ENCODE measurements at places on chromosomes 1 and 21.
A peak's percentile ranks its signal among the peaks of the same experiment; 100 is the strongest.

- DNase-seq, result no peak
Measured at GRCh38 chr1:111958851-111959250, 30.6 kb downstream of the KCND3 start.

GRCh38 chr1:76759950-76760349, 107.3 kb upstream of the ST6GALNAC5 start:
- DNase-seq, result peak; percentile 3

GRCh38 chr1:33015216-33015615, 21.5 kb downstream of the AK2 start:
- DNase-seq, result no peak

GRCh38 chr1:110309139-110309538, 30.0 kb upstream of the RBM15 start:
- no peak for DNase-seq

- no peak for DNase-seq
Measured at GRCh38 chr21:44397431-44398031, 44.1 kb downstream of the TRPM2 start.

- DNase-seq, result no peak
Measured at GRCh38 chr1:25433389-25434186, 2.9 kb downstream of the MACO1 start.

GRCh38 chr1:16462773-16463330, 22.3 kb downstream of the NECAP2 start:
- DNase-seq, result no peak

GRCh38 chr1:217369271-217369981, 261.5 kb downstream of the GPATCH2 start:
- DNase-seq, result no peak

DNA sequence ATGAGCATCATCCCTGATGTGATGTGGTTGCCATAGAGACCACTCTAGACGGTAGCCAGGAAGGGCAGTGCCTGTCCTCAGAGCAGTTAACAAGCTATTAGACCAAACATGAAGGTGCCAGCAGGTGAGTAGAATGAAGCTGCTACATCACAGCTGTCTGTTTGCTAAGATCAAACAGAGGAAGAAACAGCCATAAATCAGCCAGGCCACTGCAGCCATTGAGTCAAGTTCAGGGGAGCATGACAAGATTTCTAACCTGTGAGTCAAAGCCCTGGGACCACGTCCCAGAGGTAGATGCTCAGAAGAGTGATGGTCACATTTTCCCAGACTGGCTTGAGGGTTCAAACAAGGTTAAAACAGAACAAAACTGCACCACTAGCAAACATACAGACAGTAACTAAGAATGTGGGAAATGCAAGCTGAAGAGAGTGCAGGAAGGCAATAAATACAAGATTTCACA, 450.6 kb upstream of the DAB1 start:
- DNase-seq, result no peak

GRCh38 chr1:36740446-36740845, 257.7 kb upstream of the CSF3R start:
- no peak for DNase-seq

DNA sequence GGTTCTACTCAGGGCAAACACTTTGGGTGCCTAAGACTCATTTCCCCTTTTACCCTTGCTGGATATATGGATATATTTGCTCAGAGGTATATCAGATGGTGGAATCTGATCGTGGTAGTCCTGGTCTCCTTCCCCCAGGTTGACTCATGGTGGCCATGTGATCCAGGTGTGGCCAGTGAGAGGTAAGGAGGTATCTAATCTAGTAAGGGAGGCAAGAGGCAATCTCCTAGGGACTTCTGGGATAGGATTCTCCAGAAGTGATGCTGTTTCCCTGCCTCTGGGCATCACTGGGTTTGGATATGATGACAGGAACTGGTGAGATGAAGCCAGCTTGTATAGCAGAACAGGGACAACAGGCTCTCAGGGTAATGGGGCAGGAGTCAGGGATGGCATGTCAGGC, 8.5 kb upstream of the DENND2D start:
- no peak for DNase-seq

GRCh38 chr1:31571340-31572295, 4.7 kb upstream of the TINAGL1 start:
- DNase-seq, result no peak

DNA sequence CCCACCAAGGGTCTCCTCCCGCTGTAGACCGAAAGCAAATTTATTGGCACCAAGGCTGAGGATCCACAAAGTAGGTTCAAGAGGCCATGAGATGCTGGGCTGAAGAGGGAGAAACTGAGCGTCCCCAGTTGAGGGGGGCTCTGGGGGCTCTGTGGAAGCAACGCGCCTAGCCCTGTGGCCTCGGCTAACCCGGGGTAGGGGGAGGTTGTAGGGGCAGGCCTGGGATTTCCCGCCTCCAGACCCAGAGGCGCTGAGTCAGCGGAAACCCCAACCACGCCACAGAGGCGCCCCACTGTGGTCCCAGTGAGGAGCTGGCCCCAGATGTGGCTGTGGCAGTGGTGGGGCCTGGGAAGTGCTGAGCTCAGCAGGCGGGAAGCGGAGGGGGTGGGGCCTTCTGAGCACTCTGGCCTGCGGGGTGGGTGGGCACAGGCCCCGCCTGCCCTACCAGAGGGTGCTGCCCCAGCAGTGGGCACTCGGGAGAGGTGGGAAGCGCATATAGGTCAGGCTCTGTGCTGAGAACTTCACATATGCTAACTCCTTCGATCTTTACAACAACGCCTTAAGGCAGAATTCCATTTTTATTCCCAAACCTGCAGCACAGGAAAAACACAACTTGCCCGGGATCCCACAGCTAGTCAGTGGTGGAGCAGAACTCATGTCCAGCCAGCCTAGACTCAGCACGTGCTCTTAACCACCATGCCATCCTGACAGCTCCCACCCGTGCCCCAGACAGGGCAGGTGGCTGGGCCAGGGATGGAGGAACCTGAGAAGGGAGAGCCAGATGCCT, 1.5 kb upstream of the COL16A1 start:
- no peak for DNase-seq

GRCh38 chr1:61993331-61993961, 201.2 kb upstream of the L1TD1 start:
- DNase-seq, result no peak

- DNase-seq, result no peak
Measured at GRCh38 chr1:210815641-210816550, 318.1 kb downstream of the KCNH1 start.

GRCh38 chr1:9100471-9101043, 28.3 kb downstream of the GPR157 start:
- DNase-seq, result no peak

GRCh38 chr21:38918607-38919346, 113.0 kb downstream of the ETS2 start:
- no peak for DNase-seq
